ENCODE measurements at places on chromosomes 2 and 18.

- DNase-seq, result no peak
Observed at GRCh38 chr2:23157812-23158211, 227.2 kb upstream of the KLHL29 start.

DNA sequence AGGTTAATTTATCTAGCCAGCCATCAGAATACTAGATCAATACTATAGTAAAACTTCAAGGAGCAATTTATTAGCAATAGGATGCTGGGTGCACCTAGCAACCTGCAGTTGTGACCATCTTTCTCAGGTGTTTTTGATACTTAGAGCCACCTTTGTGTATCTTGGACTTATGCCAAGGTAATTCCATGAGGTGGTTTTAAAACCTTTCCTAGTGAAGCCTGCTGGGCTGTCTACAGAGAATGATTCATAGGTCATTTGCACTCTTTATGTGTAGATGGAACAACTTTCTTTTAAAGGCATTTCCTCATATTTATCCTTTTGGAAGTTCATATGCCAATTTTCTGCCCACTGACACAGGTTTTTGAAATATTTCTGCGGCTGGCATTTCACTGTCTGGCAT is 1030.1 kb upstream of the POU3F3 start:
- DNase-seq, result no peak

DNA sequence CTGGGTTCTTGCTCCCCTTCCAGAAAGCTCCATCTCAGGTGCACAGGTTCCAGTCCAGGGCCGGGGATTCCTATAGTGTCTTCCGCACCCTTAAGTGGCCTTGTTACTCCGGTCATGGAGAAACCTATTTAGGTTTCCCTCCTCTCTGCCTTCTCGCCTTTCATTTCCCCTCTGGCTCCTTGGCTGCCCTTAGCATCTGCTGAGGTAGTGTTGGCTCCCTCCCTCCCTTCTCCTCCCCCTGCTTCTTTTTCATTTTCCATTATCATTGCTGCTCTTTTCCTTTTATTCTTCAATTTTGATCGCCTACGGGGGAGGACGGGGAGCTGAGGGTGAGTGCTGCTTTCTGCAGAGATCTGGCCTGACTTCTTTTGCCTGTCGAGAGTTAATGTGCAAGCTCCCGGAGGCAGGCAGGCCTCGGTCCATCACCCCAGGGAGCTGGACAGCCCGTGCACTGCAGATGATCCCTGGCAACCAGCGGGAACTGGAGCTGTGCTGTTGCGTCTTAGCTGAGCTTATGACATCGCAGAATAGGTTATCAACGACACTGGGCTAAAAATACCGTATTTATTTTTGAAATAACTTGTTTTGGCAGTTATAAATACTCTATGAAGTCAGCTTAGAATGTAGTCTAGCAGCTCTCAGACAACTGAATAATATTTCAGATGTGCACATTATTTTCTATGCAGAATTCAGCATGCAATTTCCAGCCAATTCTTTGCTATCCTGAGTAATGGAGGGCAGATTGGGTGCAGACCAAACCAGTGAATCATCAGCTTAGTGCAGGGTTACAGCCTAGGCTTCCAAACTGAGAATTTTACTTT is 141.9 kb downstream of the SLC4A3 start:
- no peak for DNase-seq

DNA sequence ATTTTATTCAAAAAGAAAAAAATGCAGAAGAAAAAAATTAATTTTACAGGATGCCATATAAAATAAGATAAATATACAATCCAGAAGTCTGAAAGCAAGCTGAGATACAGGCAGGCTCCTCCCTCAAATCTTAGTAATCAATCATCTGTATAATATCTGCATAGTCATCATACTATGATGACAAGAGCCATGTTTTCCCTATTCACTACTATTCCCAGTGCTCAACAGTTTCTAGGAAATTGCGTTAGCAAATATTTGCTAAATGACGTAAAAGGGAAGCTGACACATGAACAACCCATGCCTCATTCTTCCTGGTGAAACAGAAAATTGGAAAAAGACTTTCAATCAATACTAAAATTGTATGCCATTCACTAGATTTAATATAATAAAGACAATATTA is 793.2 kb downstream of the SUCLG1 start:
- DNase-seq, result no peak

DNA sequence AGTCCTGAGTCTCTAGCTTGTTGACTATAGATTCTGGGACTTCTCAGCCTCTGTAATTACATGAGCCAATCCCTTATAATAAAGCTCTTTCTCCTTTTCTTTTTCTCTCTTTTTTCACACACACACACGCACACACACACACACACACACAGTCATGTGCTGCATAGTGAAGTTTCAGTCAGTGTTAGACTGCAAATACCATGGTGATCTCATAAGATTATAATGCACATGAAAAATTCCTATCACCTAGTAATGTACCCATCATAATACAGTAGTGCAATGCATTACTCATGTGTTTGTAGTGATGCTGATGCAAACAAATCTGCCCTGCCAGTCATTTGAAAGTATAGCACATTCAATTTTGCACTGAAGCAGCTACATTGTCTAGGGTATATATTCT is 558.2 kb downstream of the SUCLG1 start:
- DNase-seq, result no peak

DNA sequence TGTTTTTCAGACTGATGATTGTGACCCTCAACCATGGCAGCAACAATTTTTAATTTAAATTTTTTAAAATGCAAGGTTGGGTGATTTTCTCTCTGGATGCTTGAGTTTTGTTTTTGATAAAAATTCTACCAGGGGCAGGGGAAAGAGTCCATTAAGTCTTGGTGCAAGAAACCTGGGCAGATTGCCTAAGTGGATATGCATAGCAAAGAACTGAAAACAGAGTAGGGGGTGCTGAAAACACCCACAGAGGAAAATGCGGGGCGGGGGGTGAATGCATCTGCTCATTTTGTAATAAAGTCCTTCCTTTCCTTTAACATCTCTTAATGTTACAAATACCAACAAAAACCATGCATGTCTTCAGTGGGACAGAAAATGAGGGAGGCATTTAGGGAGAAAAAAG is 138.0 kb downstream of the NEDD4L start:
- no peak for DNase-seq

GRCh38 chr2:230658577-230658876 is 54.1 kb upstream of the CAB39 start:
- no peak for DNase-seq

GRCh38 chr2:191478799-191479679 is 198.9 kb upstream of the NABP1 start:
- no peak for DNase-seq

DNA sequence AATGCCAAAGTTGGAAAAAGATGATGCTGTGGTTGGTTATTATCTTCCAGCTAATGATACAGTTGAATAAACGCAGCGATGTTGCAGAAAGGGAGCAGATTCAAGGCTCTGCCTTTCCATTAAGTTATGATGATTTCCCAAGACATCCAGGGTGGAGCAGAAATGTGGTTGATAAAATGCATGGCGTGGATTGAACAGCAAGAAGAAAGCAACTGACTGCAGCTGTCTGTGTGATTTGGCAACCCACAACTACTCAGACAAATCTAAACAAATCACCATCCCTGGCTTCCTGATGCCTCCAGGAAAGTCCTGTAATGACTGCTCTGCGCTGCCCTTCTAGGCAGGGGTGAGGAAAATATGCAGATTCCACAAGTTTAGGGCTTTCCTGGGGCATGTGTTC is 166.3 kb downstream of the NRP2 start:
- DNase-seq, result no peak

DNA sequence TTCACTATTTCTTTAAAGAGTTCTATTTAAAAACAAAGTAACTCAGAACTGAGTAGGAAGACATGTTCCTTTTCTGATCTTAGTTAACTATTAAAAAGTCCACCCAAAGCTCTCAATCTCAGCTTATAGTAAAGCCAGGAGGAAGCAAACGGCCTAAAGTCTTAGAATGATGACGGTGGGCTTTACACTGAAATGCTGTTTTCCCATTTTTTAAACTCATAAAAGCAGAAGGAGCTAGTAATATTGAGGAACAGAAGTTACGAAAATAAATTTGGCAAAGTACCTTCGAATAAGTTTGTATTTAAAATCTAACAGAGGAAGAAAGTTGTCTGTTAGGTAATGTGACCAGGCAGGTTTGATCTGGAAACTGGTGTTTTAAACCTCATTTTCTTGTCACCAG is 111.1 kb downstream of the ZNF532 start:
- no peak for DNase-seq

DNA sequence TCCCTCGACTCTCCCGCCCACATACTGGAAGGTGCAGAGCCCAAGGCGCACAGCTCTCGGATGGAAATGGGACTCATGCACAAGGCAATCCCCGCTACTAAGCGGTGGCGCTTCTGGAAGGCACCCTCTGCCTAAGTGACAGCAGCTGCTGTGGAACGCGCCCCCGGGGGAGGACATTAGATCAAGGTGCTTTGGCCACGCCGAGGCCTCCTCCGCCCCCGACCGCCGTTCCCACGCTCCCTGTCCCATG is 202 bp downstream of the MCEE start:
- DNase-seq, result no peak

DNA sequence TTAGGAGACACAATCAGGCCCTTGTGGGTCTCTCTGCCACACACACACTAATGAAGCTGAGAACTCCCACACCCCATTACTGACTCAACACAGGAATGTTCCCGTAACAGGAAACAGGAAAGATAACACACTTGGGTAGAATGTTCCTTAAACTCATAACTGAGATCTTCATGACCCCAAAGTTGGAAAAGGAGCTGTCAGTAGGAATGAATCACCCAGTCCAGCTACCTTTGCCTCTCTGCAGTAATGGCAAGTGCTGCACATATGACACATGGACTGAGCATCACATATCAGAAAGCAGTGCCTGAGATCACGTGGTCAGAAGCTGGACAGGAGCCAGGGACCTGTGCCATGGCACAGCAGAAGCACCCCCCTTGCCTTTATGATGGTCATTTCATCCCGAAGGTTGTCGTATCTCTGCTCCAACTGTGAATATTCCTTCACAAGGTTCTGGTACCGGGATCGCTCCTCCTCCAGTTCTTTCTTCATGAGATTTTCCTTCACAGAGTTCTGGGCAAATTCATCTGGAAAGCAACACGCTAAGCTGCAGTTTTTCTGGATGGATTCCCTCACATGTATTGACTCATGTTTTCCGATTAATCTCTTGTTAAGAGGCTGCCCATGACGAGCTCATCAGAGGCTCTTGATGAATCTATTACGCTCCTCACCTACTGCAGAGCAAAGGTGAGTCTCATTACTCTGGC is 65.4 kb upstream of the ACAA2 start:
- DNase-seq, result no peak
